ENCODE measurements at places on chromosomes 7 and 10.
A peak's percentile ranks its signal among the peaks of the same experiment; 100 is the strongest.

- no peak for DNase-seq
Measured at GRCh38 chr7:82156893-82157292, 286.7 kb downstream of the CACNA2D1 start.

DNA sequence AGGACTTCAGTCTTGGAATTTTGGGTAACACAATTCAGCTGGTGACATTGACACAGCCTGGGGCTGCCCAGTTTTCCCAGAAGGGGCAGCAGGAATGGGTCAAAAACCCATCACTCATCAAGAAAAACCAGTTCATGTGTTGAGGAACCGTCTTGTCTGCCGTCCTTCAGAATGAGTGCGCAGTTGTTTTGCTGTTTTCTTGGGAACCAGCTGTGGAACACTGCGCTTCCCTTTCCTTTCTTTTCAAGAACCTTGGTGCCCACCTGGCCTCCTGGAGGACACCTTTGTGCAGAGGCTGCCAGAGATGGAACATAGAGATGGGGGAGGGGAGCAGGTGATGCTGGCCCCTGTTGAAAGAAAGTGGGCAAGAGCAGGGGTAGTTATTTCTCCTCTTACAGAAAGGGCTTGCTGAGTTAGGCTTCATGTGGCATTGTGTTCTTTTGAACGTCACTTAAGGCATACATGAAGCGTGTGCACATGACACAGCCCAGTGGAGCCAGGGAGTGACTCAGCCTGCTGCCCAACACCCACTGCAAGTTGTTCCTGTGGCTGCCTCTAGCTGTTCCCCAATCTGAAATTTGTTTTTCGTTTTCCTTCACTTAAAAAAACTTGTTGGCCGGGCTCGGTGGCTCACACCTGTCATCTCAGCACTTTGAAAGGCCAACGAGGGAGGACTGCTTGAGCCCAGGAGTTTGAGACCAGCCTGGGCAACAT lies 87.4 kb upstream of the TNS3 start:
- DNase-seq = peak; percentile 89

- peak; percentile 49 for DNase-seq
Measured at GRCh38 chr10:48509974-48510692, 94.7 kb downstream of the ARHGAP22 start.

DNA sequence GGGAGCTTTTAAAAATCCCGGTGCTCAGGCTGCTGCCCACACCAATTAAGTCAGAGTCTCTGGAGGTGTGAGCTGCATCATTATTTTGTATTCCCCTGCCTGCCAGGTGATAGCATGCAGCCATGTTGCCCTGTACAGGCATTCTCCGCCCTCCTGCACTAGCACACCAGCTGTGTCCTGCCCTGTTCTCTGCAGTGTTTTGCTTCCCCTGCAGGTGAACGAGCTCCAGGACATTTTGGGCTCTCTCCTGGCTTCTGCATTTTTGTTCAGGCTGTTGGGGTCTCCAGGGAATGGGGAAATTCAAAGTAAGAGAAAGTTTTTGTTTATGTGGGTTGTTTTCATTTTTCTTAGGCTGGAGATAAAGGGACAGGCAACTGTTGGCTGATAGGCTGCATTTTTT lies 271.0 kb upstream of the COBL start:
- no peak for DNase-seq

DNA sequence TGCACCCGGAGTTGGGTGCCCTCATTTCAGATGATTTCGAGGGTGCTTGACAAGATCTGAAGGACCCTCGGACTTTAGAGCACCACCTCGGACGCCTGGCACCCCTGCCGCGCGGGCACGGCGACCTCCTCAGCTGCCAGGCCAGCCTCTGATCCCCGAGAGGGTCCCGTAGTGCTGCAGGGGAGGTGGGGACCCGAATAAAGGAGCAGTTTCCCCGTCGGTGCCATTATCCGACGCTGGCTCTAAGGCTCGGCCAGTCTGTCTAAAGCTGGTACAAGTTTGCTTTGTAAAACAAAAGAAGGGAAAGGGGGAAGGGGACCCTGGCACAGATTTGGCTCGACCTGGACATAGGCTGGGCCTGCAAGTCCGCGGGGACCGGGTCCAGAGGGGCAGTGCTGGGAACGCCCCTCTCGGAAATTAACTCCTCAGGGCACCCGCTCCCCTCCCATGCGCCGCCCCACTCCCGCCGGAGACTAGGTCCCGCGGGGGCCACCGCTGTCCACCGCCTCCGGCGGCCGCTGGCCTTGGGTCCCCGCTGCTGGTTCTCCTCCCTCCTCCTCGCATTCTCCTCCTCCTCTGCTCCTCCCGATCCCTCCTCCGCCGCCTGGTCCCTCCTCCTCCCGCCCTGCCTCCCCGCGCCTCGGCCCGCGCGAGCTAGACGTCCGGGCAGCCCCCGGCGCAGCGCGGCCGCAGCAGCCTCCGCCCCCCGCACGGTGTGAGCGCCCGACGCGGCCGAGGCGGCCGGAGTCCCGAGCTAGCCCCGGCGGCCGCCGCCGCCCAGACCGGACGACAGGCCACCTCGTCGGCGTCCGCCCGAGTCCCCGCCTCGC lies at the start of gene EGFR:
Gene EGFR, plus strand, starts transcription at position 657 of the 830 bp plus-strand sequence. CDS start 261 bp downstream, outside the sequence.
- DNase-seq = no peak

DNA sequence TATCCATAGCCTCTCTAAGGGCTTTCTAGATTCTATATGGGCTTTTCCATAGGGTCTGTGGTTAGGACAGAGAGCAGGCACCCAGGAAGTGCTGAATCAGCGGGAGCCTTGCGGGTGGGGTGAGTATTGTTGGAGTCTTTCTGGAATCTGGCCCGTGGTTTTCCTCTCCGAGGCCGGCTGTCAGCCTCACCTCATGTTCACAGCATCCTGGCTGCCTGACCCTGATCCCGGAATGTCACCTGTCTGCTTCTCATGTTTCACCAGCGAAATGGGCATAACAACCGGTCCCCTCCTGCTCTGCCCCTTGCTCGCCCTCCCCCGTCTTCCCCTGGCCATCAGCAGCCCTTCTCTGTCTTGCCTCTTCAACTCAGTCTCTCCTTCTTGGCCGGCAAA lies 36.5 kb downstream of the DDIT4 start:
- no peak for DNase-seq

- DNase-seq = peak; percentile 67
Measured at GRCh38 chr7:64890761-64891362, 12.2 kb upstream of the ZNF273 start.

DNA sequence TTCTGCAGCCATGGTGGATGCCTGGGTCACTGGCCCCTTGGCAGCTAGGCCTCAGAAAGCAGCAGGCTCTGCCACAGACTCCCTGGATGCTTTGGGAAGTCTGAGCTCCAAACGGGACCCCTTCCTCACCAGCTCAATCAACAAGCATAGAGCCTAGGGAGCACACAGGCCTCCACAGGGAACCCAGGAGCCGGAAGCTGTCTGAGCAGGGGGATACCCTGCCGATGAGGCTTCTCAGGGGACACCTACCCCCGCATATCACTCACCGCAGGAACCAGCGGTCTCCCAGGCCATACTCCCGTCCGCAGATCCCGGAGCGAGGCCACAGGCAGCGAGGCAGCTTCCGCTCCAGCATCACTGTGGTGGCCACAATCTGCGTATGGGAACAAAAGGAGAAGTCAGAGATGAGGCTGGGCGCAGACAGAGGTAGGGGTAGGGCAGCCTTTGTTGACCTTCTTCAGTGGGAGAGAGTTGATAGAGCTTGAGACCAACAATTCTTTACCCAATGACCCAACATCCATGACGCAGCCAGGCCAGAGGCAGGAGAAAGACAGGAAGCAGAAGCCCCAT lies 13.4 kb downstream of the TRPV6 start:
- DNase-seq = no peak

- DNase-seq = no peak
Measured at GRCh38 chr10:86252556-86252955, 114.0 kb downstream of the GRID1 start.

GRCh38 chr7:148670807-148671206 lies 27.9 kb upstream of the CUL1 start:
- DNase-seq = no peak

DNA sequence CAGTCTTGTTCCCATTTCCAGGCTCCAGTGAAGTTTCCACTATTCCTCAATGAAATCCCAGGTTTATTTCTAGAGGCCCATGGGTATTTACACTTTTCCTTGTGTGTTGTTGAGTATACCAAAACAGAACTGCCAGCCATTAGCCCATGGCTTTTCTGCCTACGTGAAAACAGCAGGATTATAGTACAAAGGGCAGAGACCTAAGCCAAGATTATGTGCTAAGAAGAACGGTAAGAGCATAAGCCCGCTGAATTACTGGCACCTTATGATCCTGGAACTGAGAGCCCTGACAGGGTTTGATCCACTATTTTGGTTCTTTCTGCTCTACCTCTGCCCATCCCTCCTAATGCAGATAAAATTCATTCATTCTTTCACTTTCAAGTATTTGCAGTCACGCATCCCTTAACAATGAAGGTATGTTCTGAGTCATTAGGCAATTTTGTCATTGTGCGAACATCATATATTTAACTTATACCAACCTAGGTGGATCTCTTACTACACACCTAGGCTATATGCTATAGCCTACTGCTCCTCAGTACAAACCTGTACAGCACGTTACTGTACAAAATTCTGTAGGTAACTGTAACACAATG lies 16.0 kb downstream of the SEMA3C start:
- no peak for DNase-seq

- DNase-seq = peak; percentile 19
Measured at GRCh38 chr7:97499204-97499603, 232.7 kb upstream of the TAC1 start.

- DNase-seq = no peak
Measured at GRCh38 chr10:118581340-118581739, 14.1 kb downstream of the PRLHR start.

DNA sequence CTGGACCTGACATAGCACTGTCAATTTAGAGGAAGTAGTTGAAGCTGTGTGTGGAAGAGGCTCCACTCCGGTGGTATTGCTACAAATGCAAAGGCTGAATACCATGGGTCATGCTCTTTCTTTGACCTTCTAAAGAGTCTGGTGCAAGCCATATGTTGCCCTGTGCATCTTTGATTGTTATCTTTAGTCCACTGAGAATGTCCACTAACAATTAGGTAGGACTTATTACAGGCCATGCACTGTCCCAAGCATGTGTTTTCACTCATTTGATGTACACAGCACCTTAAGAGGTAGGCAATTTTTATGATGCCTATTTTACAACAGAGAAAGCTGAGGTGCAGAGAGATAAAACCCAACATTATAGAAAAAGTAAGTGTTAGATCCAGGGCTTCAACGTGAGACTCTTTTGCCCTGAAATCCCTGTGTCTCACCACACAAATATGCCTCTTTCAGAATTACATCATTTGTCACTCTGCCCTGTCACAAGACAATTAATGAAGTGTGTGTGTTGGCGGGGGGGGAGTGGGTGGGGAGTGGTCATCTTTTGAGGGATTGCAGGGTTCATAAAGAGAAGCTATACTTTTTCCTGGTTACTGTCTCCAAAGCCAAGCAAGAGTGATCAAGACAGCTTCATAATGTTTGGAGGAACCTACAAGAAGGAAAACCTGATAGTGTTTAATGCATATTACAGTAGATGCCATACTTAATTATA lies 637.6 kb upstream of the IGFBP3 start:
- no peak for DNase-seq

DNA sequence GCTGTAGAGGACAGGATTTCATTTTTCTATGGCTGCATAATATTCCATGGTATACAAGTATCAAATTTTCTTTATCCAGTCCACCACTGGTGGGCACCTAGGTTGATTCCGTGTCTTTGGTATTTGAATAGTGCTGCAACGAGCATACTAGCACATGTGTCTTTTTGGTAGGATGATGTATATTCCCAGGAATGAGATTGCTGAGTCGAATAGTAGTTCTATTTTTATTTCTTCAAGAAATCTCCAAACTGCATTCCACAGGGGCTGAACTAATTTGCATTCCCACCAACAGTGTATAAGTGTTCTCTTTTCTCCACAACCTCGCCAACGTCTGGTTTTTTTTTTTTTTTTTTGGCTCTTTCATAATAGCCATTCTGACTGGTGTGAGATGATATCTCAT lies 550.0 kb downstream of the REEP3 start:
- no peak for DNase-seq

DNA sequence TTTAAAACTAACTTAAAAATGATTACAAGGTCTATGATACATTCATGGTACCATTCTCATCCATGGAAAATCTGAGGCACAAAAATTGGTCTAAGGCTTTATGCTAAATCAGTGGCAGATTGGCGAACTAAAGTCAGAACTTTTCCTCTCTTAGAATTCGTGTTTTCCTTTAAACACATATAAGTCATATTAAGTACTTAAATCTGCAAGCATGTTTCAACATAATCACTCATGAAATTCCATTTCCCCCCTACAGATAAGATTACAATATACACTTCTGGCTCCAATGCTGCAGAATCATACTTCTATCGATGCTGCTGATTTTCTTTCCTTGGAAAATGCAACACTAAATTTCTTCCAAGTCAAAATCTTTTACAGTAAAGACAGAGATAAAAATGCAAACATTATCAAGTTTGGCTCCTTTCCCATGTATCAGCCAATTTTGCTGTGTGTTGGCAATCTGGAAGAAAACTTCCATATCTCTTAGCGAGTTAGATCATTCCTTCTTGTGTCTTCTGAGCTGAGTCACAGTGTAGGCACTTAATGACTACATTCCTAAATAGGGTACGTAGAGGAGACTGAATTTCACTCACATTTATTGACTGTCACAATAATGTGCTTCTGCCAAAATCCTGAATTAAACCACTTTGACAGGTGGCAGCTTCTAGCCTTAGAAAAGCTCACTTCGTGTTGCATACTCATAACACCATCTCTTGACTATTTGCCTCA lies 76.4 kb upstream of the LRRC17 start:
- no peak for DNase-seq

DNA sequence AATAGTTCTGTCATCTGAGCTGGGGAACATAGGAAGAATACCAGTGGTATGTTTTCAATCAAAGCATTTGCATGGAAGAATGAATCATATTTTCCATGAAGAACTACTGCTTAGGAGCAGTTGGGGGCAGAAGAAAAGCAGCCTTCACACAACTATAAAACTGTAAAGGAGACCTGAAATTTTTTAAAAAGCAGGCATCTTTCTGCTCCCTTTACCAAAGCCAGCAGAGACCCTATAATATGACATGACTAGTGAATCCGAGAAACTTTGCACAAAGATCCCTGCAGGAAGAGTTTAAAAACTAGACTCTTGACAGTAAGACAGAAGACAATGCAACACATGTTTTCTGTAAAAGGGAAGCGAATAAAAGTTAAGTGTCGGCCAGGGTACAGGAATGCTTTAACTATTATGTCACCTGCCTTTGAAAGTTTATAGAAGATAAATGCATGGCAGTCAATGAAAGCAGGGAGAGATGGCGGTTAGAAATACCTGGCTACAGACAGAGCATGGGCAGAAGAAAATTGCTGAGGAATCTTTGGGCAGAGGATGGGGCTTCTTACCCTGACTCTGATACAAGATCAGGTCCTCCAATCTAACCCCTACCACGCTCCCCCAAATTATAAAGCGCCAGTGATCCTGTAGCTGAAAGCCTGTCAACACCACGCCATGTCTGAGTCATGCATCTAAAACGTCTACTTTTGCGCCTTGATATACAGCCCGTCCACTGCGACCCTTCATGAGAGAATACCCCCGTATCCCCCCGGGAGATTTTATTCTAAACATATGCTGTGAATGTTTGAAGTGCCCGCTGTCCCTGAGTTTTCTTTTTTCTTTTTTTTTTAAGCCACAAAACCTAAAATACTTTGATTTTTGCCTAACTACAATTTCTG lies 93.1 kb downstream of the GLI3 start:
- no peak for DNase-seq

GRCh38 chr10:130169136-130169859 lies 33.1 kb downstream of the GLRX3 start:
- no peak for DNase-seq
